Activated CD8-positive, alpha-beta T cell treated with anti-CD3 and anti-CD28 coated beads for 36 hours (primary cell): ENCODE measurements at places on chromosomes 11 and 22. TPM values are rescaled to one million over a fixed set of nuclear protein-coding genes. Genes with fewer than 3 reads are reported as not detected.
A peak's percentile ranks its signal among the peaks of the same experiment; 100 is the strongest.

Gene HSCB
- total RNA-seq, result 16.5 TPM

Gene RAG1
- 0.16 TPM for total RNA-seq

Gene OR52A5
- not detected for total RNA-seq

Gene CDC42EP2
- not detected for total RNA-seq

Gene FAT3
- total RNA-seq, result not detected

Gene SPON1
- 1.4 TPM for total RNA-seq

DNA sequence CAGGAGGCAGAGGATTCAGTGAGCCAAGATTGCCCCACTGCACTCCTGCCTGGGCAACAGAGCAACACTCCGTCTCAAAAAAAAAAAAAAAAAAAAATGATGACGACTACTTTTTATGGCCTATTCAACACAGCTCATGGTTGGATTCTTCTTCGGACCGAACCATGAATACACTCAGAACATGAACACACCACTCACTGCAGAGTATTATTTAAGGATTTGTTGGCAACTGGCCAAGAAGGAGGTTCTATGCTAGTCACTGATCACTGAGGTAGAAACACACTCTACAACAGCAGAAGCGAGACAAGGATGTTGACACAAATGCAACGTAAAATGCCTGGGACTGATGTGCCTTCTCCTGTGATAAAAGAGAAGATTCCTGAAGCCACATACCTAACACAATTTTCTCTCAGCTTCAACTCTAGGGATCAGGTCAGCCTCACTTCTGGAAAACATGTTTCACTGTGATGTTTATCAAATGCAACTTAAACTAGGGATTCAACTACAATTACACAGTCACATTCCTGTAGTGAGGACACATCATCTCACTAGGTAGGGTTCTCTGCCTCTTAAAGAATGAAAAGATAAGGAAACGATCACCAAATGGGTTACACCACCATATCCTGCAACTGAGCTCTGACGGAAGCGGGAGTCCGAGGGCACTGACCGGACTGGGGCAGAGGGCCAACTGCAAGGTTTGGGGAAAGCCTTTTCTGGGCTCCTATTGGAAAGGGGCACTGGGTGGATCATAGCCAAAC lies 82.5 kb downstream of the SGSM3 start:
- no peak overlapping the region for H3K4me3 ChIP-seq
- H3K36me3 ChIP-seq, result peaks cover 29% of the 10 kb centered on the region
- H3K27me3 ChIP-seq, result no peaks in the 10 kb centered on the region
- no peak for DNase-seq
- H3K4me1 ChIP-seq, result peaks cover 65% of the 10 kb centered on the region

GRCh38 chr11:45258982-45259530 lies 27.1 kb downstream of the SYT13 start:
- H3K4me3 ChIP-seq, result no peak overlapping the region
- peaks cover 17% of the 10 kb centered on the region for H3K27me3 ChIP-seq
- no peaks in the 10 kb centered on the region for H3K4me1 ChIP-seq
- H3K27ac ChIP-seq, result no peak overlapping the region
- no peaks in the 10 kb centered on the region for H3K36me3 ChIP-seq
- no peak for DNase-seq

GRCh38 chr11:95289378-95290101 lies 58.5 kb upstream of the SESN3 start:
- H3K4me3 ChIP-seq, result no peak overlapping the region
- no peaks in the 10 kb centered on the region for H3K4me1 ChIP-seq

DNA sequence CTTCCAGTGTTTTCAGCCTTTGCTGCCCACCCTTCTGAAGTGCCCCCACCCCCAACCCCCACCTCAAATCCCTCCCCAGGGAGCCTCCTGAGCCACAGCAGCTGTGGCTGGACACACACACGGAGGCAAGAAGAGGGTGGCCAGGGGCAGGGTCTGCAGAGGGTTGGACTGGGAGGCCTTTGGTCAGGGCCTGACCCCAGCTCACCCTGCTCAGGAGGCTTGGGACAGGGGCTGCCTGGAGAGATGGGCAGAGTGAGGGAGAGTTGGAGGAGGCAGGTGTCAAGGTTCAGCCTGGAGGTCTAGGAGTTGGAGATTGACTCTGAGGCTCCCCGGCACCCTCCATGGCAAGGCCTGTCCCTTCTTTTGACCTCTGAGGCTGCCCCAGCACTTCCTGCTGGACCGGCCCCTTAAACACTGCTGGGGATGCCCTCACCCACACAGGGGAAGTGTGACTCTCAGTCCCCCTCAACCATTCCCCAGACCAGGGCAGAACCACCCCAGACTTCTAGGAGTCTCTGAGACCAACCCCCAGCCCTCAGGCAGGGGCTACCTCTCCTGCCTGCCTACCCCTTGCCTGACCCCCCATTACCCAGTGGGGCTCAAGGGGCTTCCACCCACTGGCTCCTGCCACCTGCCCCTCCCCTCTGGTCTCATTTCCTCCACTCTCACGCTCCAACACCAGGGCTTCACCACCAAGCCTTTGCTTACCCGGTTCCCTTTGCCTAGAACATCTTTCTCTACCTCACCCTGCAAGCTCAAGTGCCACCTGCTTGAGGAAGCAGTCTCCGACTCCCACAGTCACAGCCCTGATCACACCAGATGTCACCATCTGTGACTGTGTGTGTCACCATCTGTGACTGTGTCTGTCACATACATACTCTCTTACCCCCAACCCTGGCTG lies 8.6 kb downstream of the ARAP1 start:
- DNase-seq, result peak; percentile 41
- peak overlapping the region; percentile 85 for H3K27ac ChIP-seq
- H3K4me3 ChIP-seq, result no peak overlapping the region
- H3K4me1 ChIP-seq, result peaks cover 52% of the 10 kb centered on the region
- no peaks in the 10 kb centered on the region for H3K36me3 ChIP-seq

GRCh38 chr22:45200860-45201511 lies 37.3 kb downstream of the NUP50 start:
- peaks cover 11% of the 10 kb centered on the region for H3K36me3 ChIP-seq
- no peaks in the 10 kb centered on the region for H3K4me1 ChIP-seq
- no peak for DNase-seq
- H3K27me3 ChIP-seq, result no peaks in the 10 kb centered on the region
- peak overlapping the region; percentile 25 for H3K27ac ChIP-seq

GRCh38 chr11:92897487-92897886 lies 72.0 kb upstream of the MTNR1B start:
- DNase-seq, result no peak
- no peaks in the 10 kb centered on the region for H3K36me3 ChIP-seq

DNA sequence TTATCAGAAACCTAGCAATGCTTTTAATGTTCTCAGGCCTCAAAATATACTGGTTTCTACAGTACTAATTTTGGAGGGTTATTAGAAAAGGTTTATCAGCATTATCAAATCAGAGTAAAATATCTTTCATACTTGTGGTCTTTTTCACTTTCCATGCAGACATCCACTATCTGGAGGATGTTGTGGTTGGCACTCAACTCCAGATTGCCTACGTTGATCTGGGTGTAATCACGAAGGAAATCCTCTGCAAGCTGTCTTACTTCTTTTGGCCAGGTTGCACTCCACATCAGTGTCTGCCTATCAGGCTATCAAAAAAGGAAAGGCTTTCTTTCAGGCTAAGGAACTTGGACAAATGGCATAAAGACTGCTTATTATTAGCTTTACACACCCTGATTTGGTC lies 11.6 kb downstream of the DDX17 start:
- no peak overlapping the region for H3K4me3 ChIP-seq
- peaks cover 81% of the 10 kb centered on the region for H3K36me3 ChIP-seq
- DNase-seq, result no peak
- H3K27ac ChIP-seq, result peak overlapping the region; percentile 73
- peaks cover 68% of the 10 kb centered on the region for H3K4me1 ChIP-seq

DNA sequence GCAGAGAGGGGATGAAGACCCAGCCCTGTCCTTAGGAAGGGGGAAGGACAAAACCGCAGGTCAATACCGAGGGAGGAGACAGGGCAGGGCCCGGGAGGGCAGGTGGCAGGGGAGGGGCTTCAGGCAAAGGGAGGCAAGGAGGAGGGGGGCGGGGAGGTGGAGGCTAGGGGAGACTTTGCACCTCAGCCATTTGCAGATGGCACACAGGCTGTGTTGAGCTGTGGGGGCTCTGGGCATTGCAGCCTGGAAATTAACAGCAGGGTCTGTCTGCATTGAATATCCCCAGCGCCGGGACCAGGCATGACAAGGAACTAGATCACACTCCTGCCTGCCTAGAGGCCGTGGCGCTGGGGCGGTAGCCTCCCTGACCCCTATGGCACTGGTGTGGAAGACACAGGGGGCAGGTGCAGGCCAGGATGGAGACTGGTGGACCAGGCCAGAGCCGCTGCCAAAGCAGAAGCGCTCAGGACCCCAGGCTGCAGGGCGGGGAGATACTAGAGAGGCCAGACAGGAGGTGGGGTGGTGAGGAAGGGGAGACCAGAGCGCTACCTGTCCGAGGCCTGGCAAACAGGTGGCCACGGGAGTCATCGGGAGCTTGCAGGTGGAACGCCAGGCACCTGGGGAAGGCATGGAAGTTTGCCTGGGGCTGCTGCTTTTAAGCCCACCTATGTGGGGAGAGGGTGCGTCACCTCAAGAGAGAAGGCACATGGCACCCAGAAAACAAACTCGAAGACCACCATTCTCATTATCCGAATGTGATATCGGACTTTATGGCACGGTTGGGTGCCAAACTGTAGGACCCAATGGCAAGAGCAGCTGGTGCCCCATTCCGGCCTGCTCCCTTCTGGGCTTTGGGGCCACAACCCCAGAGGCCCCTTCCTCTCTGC lies 11.5 kb downstream of the CBX6 start:
- H3K4me3 ChIP-seq, result no peak overlapping the region
- no peak overlapping the region for H3K27ac ChIP-seq
- no peaks in the 10 kb centered on the region for H3K27me3 ChIP-seq
- peaks cover 3% of the 10 kb centered on the region for H3K4me1 ChIP-seq

- no peak overlapping the region for H3K4me3 ChIP-seq
- H3K27ac ChIP-seq, result no peak overlapping the region
- peaks cover 22% of the 10 kb centered on the region for H3K27me3 ChIP-seq
- no peaks in the 10 kb centered on the region for H3K36me3 ChIP-seq
- no peak for DNase-seq
- no peaks in the 10 kb centered on the region for H3K4me1 ChIP-seq
These were observed 26.0 kb downstream of the DUSP8 start for GRCh38 chr11:1546077-1546535.

DNA sequence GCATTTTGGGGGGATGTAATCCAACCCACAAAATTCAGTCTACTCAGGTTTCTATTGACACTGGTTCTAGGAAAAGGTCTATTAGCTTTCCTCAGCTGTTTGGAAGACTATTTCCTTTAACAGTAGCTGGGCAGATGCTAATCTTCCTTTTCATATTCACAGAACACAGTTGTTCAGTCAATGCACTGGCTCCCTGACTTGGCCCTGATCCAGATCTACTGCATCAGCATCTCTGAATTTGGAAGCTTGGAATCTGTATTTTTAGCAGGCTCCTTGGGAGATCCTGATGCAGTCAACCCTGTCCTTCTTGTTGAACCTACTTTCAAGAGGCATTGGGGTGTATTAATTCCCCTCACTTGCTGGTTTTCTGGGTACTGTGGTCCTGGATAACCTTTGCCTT lies 6.3 kb downstream of the HTATIP2 start:
- H3K4me1 ChIP-seq, result peaks cover 41% of the 10 kb centered on the region
- H3K36me3 ChIP-seq, result peaks cover 64% of the 10 kb centered on the region
- DNase-seq, result no peak
- no peaks in the 10 kb centered on the region for H3K27me3 ChIP-seq

DNA sequence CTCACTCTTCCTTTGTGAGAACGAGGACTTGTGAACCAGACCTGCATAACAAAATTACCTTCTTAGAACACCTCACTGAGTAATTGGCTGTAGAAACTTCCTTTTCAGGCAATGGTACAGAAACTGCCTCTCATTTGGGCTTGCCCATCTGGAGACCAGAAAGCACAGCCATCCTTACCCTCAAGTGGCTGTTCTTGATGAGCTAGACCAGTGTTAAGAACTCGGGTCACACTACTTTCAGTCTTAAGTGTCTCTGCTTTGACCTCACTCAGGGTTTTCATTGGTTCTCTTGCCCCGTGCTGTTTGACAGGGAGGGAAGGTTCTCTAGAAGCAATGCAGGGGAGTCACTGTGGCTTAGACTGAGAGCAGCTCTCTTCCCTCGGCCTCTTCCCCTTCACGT lies 29.3 kb downstream of the NAT10 start:
- H3K4me3 ChIP-seq, result no peak overlapping the region
- H3K36me3 ChIP-seq, result peaks cover 68% of the 10 kb centered on the region
- no peaks in the 10 kb centered on the region for H3K27me3 ChIP-seq
- DNase-seq, result no peak

DNA sequence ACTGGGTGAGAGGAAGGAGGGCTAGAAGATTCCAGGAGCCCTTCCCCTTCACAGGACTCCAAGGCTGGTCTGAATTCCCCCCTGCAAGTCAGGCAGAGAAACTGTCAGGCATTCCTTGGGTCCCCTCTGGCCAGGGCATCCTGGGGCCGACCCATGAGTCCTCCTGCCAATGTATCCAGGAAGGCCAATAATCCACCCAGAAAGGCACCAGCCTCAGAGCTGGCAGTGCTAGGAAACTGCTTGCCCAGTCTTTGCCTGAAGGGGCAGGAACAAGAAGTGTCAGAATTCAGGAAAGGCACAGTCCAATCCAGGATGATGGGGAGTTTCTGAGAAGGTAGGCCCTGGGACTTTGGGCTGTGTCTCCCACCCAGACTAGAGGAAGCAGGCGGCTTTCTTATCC lies 41.0 kb downstream of the BUD13 start:
- peaks cover under 1% of the 10 kb centered on the region for H3K36me3 ChIP-seq
- no peaks in the 10 kb centered on the region for H3K27me3 ChIP-seq
- DNase-seq, result no peak
- no peak overlapping the region for H3K4me3 ChIP-seq

- H3K36me3 ChIP-seq, result no peaks in the 10 kb centered on the region
- H3K27me3 ChIP-seq, result no peaks in the 10 kb centered on the region
- no peak overlapping the region for H3K27ac ChIP-seq
- no peak for DNase-seq
These were observed 778.3 kb upstream of the LRRC4C start for GRCh38 chr11:42237701-42238235.

- no peak overlapping the region for H3K27ac ChIP-seq
- peaks cover 17% of the 10 kb centered on the region for H3K4me1 ChIP-seq
- no peak for DNase-seq
These were observed 136.0 kb downstream of the SWAP70 start for GRCh38 chr11:9799886-9800285.

GRCh38 chr11:69209038-69209350 lies 53.3 kb downstream of the SMIM38 start:
- no peak overlapping the region for H3K27ac ChIP-seq
- peaks cover 23% of the 10 kb centered on the region for H3K4me1 ChIP-seq
- no peak overlapping the region for H3K4me3 ChIP-seq
- peaks cover 21% of the 10 kb centered on the region for H3K27me3 ChIP-seq
- DNase-seq, result no peak

DNA sequence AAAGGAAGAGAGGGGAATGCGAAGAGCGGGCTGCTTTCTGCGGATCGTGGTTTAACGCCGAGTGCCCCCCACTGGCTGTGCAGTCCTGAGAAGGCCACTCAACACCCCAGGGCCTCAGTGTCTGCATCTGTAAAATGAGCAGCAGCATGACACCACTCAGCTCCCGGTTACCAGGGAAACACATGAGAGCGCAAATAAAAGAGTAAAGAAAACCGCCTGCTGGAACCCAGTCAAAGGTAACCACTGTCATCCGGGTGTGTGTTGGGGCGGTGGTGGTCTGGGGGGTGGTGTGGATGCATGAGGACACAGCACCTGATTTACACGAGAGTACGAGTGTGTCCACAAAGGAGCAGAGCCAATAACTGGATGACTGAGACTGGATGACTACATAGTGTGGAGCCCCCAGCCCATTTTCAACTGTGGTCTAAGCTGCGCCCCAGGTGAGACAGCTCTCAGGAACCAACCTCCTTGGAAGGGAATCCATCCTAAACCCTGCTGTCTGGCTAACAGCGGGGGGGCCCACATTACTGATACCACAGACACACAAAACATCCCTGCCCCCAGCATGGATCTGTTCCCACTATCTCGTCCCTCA lies 5.7 kb downstream of the CELSR1 start:
- no peak for DNase-seq
- no peak overlapping the region for H3K27ac ChIP-seq
- peaks cover 14% of the 10 kb centered on the region for H3K27me3 ChIP-seq
- no peak overlapping the region for H3K4me3 ChIP-seq
- H3K36me3 ChIP-seq, result no peaks in the 10 kb centered on the region
